ENCODE measurements at places on chromosomes 12 and 14.

DNA sequence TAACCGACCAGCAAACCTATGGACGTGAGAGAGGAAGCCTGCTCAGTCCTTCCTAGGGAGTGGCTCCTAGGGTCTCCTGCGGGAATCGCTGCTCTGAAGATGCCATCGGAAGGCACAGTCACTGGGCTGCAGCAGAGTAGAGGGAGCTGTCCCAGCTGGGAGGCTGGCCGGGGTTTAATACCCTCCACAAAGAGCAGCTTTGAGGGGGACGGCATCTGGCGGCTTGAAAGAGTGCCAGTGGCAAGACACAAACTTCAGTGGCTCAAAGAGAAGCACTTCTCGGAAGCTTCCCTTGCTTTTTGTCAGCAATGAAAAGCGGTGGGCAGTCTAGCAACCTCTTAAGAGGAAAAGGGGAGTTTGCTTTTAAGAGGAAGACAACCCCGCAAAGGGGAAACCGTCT is 114.6 kb downstream of the TMEM132C start:
- no peak for DNase-seq

DNA sequence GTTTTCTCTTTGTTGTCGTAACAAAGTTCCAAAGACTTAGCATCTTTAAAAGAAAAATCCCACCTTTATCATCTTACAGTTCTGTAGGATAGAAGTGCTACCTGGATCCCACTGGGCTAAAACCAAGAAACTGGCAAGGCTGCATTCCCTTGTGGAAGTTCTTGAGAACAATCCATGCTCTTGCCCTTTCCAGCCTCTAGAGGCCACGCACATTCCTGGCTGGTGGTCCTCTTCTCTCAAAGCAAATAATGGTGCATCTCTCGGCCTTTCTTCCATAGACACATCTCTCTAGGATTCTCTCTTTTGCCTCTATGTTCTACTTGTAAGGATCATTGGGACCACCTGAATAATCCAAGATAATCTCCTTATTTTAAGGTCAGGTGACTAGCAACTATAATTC is 8.2 kb upstream of the PAWR start:
- DNase-seq = no peak

DNA sequence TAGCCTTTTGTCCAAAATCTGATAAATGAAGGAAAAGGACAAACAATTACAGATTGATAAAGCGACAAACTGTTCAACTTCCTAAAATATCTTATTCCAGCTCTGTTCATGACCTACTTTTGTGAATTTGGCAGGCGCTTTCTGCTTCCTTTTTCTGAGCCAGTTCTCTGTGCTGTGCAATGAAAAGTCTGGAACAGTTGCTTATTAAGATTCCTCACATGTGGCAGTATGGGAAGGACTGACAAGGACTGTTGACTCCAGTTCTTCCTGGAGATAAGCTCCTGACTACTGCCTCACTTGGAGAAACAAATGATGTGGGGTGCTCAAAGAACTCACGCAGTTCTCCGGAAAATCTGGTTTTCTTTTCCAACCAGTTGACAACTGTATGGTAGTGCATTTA is 58.3 kb upstream of the ANP32D start:
- no peak for DNase-seq

DNA sequence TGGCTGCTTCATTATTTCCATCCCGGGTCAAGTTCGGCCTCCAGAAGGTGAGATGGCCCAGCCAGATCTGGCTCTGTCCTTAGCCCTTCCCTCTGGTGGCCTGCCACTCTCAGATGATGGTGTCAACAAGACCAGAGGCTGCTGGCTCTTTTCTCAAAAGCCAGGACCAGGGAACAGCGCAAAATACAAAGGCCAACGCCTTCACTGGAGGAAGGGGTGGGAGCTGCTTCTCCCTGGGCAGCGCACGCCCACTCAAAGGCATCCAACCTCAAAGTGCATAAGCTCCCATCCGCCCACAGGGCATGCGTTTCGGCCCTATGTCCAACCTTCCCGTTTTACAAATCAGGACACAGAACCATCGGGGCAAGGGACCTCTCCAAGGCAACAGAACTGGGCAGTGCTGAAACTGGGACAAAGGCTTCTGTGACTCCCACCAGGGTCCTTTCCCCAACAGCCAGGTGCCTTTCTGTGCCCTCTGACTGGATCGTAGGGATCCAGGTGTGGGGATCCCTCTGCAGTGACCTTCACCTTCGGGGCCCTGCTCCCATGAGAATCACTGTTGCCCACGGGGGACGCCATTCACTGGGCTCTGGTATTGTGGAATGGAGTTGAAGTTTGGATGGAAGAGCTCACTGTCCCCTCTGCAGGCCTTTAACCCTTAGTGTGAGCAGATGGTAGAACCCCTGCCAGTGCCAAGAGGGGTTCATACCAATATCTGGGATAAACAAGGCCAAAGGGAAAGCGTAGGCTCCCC is 76.8 kb downstream of the NINJ2 start:
- DNase-seq = no peak

DNA sequence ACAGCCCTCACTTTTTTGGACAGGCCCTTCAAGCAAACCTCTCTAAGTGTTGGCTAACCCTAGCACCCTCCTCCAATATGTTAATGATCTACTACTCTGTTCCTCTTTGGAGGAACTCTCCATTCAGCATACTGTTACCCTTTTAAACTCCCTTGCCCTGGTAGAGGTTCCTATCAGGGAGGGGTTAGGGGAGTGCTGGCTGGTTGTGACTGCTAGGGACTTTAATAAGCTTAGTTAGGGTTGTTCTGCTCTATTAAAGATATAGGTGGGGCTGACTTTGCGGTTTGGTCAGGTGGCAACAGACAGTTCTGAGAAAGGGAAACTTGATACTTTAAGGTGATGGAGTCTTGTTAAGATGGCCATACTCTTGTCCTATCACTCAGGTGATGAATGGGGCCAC is 301.5 kb upstream of the FBXO33 start:
- DNase-seq = no peak

DNA sequence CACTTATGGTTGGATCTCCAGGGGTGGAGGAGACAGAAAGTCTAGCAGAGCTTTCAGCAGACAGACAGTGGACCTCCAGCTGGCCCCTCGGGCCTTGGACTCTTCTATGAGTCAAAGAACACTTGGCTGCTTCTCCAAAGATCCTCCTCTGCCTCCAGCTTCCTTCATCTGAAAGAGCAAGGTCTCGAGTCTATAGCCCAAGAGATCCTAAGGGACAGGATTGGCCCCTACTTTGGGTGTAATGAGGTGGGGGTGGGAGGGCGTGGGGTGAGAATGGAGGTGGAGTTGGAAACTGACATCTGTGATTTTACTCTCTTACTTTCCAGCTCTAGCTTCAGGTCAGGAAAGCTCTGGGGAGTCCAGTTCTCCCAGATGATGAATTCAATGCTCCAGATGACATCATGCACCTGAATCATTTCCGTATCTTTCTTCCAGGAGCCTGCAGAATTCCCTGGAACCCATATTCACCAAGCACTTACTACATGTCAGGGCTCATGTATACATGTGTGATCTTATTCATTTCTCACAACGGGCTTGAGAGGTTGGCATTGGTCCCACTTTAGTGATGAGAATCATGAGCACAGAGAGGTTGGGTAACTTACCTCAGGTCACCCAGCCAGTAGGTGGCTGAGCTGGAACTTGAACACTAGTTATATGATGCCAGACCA is 10.2 kb upstream of the PGF start:
- DNase-seq = no peak

Data from stimulated activated CD4-positive, alpha-beta T cell treated with anti-CD3 and anti-CD28 coated beads, Interleukin-15, amount 100 ng/mL, for 1 hour (primary cell).